ENCODE measurements at places on chromosomes 12 and 14.

GRCh38 chr12:3892631-3893030 lies 19.4 kb upstream of the PARP11 start:
- DNase-seq, result no peak

DNA sequence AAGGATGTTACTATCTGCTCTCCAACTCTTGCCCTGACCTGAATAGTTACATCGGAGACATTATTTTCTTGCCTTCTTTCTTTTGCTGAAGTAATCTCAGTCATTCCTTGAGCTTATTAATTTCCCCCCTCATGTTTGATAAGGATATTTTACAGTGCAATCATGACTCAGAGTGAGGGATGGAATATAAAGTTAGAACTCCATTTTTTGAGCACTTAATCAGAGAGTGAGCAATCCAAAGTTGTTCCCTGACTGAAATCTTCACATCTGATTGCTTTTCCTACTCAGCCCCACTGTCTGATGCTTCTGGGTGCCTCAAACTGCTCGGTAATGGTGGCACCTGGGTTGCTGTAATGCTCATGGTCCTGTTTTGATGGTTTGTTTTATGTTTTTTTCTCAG lies 142.7 kb upstream of the SEL1L start:
- DNase-seq, result no peak

DNA sequence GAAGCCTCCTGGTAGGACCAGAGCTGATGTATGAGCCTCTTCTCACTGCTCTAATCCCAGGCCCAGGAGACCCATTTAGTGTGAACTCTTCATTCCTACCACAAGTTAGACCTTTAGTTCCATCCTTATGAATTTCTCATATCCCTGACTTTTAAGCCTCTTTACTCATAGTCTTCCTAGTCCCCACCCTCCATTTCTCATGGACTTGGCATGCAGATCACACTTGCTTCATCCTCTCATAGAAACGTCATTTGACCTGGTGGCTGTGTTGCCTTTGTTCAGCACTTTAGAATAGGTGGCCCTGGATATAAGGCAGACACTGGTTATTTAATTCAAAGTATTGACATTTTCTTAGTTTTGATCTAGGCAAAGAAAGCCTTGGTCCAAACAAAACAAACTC lies 99.5 kb downstream of the SLC16A7 start:
- no peak for DNase-seq

GRCh38 chr12:59911516-59911915 lies 315.7 kb downstream of the SLC16A7 start:
- DNase-seq, result no peak

DNA sequence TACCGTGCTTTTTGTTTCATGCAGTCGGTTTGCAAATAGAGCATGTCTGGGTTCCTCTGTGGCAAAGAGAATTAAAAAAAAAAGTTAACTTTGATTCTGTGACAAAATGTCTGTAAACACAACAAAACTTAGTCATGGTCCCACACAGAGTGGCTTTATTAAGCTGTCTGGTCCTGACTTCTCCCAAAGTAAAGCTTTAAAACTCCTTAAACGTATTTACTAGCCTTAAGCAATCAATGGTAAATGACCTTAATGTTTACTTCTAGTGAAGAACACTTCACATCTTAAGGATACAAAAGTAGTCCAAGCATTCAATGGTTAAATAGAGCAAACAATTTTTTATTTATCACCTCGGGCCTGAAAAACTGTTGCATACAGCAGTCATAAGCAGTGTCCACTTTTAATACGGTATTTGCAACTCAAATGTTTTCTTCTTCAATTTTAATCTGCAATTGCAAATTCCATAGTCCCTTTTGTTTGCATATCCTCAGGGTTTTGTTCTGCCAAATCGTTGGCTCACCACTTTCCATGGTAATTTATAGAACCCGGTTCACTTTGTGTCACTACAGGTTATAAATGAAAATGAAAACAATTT lies 453.0 kb upstream of the MIS18BP1 start:
- DNase-seq, result no peak

GRCh38 chr12:93029091-93029490 lies 100.0 kb upstream of the EEA1 start:
- no peak for DNase-seq

DNA sequence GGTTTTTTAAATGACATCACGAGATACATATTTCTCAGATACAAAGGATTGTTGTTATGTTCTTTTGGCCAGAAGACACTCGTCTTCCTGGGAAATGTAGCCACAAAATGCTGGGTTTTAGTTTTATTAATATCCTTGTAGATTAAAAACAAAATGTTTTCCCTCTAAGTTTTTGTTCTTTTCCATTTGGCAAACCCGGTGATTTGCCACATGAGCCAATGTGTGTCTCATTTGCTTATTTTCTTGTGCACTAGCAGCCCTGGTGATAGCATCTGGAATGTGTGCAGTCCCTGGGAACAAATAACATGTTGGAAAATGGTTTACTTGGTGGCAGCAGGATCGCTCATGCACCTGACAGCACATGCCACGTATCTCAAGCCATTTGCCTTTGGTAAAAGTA lies 61.0 kb downstream of the HMGA2 start:
- no peak for DNase-seq

DNA sequence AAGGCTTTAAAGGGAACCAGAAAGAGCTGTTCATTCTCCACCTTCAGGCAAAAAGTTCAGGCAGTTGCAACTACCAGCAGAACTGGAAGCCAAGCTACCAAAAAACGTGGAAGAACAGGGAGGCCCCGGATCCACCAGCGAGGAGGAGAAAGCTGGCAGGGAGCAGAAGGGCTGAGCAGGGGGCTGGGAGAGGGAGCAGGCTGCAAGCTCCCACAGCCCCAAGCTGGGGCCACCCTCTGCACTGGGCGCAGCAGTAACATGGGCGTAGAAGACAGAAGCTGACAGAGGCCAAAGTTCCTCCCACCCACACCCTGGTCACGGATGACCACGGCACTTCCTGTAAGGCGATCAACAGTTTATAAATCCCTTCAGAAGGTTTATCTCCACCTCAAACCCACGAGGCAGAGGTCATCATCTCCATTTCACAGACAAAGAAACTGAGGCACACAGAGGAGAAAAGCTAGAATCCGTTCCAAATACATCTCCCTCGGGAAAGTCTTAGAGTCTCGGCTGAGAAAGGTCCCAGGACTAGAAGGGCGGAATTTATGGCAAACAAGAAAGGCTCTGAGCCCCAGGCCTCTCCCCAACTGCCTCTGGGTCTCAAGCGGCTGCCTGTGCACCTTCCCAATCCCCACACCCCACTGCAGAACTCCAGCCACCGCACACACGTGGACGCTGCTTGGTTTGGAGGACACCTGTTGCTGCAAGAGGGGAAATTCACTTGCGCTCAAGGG lies 1.8 kb downstream of the CCDC85C start:
- DNase-seq, result no peak

DNA sequence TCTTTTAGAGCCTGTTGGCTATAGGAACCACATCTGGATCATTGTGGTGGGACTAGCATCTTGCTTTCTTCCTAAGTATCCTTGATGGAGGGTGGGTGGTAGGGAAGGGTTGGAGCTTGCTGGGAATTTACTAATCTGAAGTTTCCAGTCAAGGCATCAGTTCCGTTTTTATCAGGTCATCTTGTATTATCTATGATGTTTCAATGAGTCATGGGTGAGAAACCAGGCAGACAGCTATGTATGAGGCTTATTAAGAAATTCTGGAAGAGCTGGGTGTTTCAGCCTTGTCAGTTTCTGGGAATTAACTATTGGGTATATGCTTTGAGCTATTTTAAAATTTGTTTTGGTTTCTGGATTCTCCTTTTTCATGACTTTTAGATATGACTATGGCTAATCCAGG lies 11.3 kb downstream of the TSFM start:
- no peak for DNase-seq

- DNase-seq, result no peak
Observed at GRCh38 chr14:23930742-23931141, 22.8 kb upstream of the DHRS4 start.

GRCh38 chr12:951176-951575 lies 1.7 kb upstream of the RAD52 start:
- no peak for DNase-seq

GRCh38 chr12:114241973-114242434 lies 163.9 kb downstream of the TBX5 start:
- DNase-seq, result peak; percentile 45

DNA sequence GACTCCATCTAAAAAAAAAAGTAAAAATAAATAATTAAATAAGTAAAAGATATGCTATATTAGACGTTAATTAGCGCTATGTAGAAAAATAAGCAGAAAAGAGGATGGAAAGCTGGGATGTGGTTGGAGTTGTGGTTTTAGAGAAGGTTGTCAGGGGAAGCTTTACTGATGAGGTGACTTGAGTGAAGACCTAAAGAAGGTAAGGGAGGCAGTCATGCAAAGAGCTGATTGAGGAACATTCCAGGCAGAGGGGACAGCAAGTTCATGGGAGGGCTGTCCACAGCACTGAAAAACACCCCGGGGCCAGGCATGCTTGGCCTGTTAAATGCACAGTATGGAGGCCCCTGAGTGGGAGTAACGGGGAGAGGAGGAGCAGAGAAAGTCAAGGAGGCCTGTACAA lies 15.7 kb downstream of the SMAGP start:
- DNase-seq, result no peak

DNA sequence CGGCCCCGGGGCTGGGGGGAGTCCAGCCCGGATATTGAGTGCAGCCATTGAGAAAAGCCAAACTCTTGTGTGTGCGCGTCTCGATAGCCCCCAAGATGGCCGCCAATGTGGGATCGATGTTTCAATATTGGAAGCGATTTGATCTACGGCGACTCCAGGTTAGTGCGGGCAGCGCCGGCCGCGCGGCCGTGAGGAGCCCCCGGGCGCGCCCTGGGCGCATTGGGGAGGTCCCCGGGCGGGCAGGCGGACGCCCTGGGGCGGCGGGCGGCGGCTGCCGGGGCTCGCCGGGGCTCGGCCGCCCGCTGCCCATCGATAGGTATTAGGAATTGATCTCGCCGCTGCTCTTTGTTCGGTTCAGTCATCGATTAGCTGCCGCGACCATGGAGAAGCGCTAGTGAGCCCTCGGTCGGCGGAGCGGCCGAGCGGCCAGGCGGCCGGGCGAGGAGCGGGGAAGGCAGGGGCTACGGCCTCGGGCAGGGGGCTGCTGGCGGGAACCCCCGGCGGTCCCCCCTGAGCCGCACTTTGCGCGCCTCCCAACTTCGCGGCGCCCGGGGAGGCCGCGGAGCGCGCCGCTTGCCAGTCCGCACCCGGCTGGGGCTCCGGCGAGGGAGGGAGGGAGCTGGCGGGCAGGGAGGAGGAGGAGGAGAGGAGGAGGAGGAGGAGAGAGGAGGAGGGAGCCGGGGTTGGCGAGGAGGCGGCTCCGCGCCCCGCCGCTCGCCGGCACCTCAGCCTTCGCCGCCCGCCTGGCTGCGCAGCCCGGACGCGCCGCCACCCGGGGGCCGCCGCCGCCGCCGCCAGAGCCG lies 113.9 kb upstream of the MYL2 start:
- peak; percentile 35 for DNase-seq

GRCh38 chr14:25003537-25003936 lies 46.4 kb downstream of the STXBP6 start:
- DNase-seq, result no peak

DNA sequence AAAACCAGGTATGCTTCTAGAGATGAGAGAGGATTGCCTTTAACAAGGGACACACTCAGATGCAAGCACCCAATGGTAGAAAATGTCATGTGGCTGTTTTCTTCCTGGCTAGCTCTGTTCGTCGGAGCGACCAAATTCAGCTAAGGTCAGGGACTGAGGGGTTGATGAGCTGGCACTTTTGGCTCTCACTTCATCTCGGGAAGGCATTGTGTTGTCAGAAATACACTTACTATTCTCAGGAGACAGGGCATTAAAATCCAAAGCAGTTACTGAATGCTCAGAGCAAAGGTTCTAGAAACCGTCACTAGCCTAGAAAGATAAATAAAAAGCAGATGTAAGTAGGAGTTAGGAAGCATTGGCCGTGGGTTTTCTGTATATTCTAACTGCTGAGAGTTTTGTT lies 275.7 kb upstream of the SSTR1 start:
- no peak for DNase-seq

DNA sequence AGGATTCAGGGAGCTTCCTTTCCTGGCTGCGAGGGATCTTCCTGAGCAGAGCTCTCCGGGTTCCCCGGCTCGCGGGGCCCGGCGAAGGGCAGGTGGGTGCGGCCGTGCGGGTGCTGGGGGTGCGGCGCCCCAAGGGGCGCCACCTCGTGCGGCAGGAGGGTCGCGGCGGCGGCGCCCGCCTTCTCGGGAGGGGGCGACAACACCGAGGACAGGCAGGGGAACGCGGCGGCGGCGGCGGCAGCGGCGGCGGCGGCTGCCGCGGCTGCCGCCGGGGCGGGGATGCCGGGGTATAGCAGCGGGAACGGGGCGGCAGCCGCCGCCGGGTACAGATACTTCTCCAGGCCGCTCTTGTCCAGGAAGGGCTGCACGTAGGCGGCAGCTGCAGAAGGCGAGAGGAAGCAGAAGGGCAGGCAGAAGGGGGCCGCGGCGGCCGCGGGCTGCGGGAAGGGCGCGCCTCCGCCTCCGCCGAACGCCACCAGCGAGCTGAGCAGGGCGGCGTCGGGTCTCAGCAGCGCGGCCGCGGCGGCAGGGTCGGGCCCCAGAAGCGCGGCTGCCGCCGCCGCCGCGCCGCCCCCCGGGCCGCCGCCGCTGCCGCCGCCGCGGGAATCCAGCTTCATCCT lies 2.7 kb downstream of the BHLHE41 start:
- peak; percentile 28 for DNase-seq

GRCh38 chr14:59155886-59156285 lies 32.6 kb upstream of the DAAM1 start:
- no peak for DNase-seq

GRCh38 chr12:40635141-40635731 lies 57.0 kb upstream of the CNTN1 start:
- no peak for DNase-seq

DNA sequence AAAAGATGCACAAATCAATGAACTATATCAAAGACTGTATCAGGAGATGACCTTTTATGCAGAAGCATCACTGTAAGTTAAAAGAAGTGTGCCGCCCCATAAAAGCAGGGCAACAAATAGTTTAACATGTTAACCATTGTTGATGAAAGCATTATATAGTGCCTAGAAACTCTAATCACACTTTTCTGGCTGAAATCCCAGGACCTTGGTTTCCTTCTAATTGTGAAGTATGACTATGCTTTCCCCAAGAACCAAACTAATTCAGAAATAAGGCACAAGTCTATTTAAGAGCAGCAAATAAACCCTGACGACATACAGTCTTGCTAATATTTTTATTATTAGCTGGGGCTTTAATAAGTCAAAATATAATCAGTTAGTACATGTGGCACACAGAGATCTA lies 21.7 kb downstream of the RACGAP1 start:
- DNase-seq, result no peak

GRCh38 chr14:101078170-101078891 lies 174.8 kb upstream of the RTL1 start:
- no peak for DNase-seq

- DNase-seq, result no peak
Observed at GRCh38 chr12:27840229-27840999, 60.4 kb upstream of the MANSC4 start.

GRCh38 chr14:105093431-105094192 lies 28.4 kb upstream of the GPR132 start:
- DNase-seq, result peak; percentile 93

GRCh38 chr14:89267163-89267562 lies 149.9 kb downstream of the FOXN3 start:
- no peak for DNase-seq
